A549 treated with dexamethasone at 1 μM for 4 hours (cell line): ENCODE measurements at places on chromosomes 4 and X. TPM values are rescaled to one million over a fixed set of nuclear protein-coding genes. Genes with fewer than 3 reads are reported as not detected.

The FGG gene
- total RNA-seq, result 5.0 to 8.7 TPM (median 5.7 TPM) in 5 replicates

The KLF8 gene
- total RNA-seq, result 0.02 to 0.04 TPM (median 0.03 TPM) in 3 of 5 replicates, not detected in the others

The METTL14 gene
- 13.7 to 20.9 TPM (median 17.3 TPM) in 5 replicates for total RNA-seq

The BCLAF3 gene
- 2.9 to 4.5 TPM (median 3.8 TPM) in 5 replicates for total RNA-seq

The CCNI gene
- 66.5 to 79.5 TPM (median 74.9 TPM) in 5 replicates for total RNA-seq

The ATP2B3 gene
- 0.07 to 0.15 TPM (median 0.13 TPM) in 5 replicates for total RNA-seq

The TMEM144 gene
- 3.0 to 3.7 TPM (median 3.5 TPM) in 5 replicates for total RNA-seq

The MGARP gene
- total RNA-seq, result 0.34 to 0.69 TPM (median 0.59 TPM) in 5 replicates

The MAGEB6 gene
- 0.04 TPM in 1 of 5 replicates, not detected in the others for total RNA-seq

The PGM2 gene
- total RNA-seq, result 15.2 to 20.2 TPM (median 19.1 TPM) in 5 replicates

The CCDC160 gene
- total RNA-seq, result 0.07 TPM in 2 of 5 replicates, not detected in the others

The MAP7D3 gene
- total RNA-seq, result 12.2 to 16.6 TPM (median 15.4 TPM) in 5 replicates

The ZCCHC18 gene
- 0.02 to 0.30 TPM (median 0.18 TPM) in 4 of 5 replicates, not detected in the other for total RNA-seq

The COL25A1 gene
- total RNA-seq, result not detected in 5 replicates

The RBBP7 gene
- total RNA-seq, result 175 to 180 TPM (median 176 TPM) in 5 replicates

The LAS1L gene
- total RNA-seq, result 63.7 to 70.6 TPM (median 67.1 TPM) in 5 replicates

The SEPTIN6 gene
- total RNA-seq, result 9.3 to 12.3 TPM (median 11.4 TPM) in 5 replicates

The SRPK3 gene
- total RNA-seq, result 0.03 to 0.06 TPM (median 0.05 TPM) in 5 replicates

The POF1B gene
- total RNA-seq, result 2.0 to 3.0 TPM (median 2.4 TPM) in 5 replicates

The RTL9 gene
- 0.06 to 0.15 TPM (median 0.12 TPM) in 5 replicates for total RNA-seq

The TCEANC gene
- 0.60 to 1.3 TPM (median 0.79 TPM) in 5 replicates for total RNA-seq

The NR3C2 gene
- total RNA-seq, result 0.02 TPM in 1 of 5 replicates, not detected in the others

The CXorf65 gene
- not detected in 5 replicates for total RNA-seq

The G3BP2 gene
- total RNA-seq, result 76.1 to 100 TPM (median 90.0 TPM) in 5 replicates

The PF4V1 gene
- total RNA-seq, result not detected in 5 replicates

The HPGD gene
- total RNA-seq, result 76.6 to 88.4 TPM (median 79.0 TPM) in 5 replicates

The IBSP gene
- total RNA-seq, result not detected in 5 replicates

The CT45A3 gene
- total RNA-seq, result 0.12 TPM in 1 of 5 replicates, not detected in the others

The CACNA1F gene
- not detected in 5 replicates for total RNA-seq

The CXCL11 gene
- 0.07 to 0.31 TPM (median 0.18 TPM) in 5 replicates for total RNA-seq

The TRAM1L1 gene
- 0.50 to 0.69 TPM (median 0.55 TPM) in 5 replicates for total RNA-seq

The ALB gene
- 0.19 to 0.26 TPM in 2 of 5 replicates, not detected in the others for total RNA-seq
